ENCODE measurements at places on chromosomes 3 and 15.

DNA sequence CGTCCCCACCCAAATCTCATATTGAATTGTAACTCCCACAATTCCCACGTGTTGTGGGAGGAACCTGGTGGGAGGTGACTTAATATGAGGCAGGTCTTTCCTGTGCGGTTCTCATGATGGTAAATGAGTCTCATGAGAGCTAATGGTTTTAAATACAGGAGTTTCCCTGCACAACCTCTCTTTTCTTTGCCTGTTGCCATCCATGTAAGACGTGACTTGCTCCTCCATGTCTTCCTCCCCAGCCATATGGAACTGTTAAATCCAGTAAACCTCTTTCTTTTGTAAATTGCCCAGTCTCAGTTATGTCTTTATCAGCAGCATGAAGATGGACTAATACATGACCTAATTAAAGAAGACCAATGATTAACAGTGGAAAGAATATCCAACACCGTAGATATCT, 56.6 kb downstream of the SSR3 start:
- DNase-seq: no peak

DNA sequence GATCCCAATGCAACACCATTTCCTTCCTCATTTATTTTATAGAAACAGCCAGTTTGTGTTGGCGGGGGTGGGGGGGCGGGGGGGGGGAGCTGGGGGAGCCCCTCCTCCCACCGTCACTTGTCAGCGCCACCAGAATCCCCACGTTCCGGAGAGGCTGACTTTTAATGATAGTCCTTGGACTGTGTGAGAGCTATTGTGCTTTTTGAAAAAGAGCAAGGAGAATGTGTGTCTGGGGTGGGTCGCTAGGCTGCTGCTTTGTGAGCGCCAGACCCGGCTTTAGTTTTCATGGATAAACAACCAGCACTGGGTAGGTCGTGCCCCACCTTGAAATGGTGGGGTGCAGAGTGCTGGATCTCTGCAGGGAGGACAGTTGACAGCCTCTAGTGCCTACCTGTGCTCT, 135.0 kb upstream of the ONECUT1 start:
- no peak for DNase-seq

DNA sequence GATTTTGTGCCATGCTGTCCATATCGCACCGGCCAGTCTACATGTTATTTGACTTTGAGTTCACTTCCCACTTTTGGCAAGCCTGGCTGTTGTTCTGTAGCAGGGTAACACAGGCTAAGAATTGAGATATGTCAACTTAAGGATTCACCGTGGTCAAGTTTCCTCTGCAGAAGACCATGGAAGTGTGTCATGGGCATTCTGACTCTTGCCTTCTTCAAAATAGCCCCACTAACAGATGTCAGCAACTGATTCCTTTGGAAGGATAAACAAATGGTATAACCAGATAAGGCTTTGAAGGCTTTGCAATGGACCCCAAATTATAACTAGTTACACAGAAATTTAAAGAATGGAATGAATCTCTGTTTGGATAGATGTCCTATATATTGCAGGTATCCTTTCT, 20.1 kb upstream of the CD47 start:
- no peak for DNase-seq

DNA sequence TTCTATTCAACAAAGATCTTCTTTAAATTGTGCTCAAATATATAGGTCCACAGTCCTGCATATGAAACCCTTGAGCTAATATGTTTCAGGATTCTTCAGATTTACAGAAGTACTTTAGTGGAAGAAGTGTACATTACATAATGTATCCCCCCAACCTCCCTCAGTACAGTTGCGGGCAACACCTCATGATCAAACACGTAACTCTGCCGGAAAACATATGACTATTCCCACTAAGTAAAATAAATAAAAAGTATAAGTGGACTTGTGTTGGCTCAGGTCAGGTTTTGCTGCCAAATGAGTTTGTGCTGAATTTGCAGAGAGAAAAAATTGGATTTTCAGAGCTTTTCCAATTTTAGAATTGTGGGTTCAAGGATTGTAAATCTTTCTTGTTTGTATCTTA, 267.6 kb upstream of the MDFIC2 start:
- DNase-seq: no peak

DNA sequence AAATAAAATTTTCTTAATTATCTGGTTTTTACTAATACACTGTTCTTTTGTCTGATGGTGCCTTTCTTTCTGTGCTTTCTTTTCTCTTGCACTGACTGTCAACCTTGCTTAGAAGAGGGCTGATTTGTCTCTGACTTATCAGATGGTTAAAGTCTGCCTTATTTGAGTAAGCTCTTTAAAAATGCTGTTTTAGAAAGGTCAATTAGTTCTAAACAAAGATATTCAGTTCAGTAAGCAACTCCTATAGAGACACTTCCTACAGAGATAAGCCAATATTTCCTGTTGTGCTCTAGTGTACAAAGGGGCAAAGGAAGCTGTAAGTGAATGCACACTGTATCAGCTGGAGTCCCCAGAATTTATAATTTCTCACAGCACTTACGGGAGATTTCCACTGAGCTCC, 153.4 kb upstream of the TSPAN3 start:
- DNase-seq: no peak

DNA sequence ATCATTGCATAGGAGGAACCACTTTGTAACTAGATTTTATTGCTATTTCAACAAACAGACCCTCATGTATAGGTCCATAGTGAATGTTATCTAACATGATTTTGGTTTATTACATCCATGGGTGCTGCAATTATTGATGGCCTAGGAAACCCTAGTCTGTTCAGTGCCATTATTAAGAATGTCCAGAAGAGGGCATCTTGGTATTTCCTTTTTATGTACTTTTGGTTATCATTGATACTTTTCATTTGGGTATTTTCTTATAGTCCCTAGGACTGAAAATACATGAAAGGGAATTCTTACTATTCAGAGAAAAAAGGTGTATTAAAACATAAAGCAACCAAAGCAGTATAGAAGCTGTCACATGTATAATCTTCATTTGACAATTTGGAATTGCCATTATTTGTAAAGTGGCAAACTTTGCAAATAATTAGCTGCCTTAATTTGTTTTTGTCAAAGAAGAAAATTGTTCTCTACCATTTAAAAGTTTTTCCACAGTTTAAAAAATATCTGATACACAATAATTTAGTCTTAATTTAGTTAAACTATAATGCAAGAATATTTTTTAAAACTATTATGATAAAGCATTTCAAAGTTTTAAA, 48.7 kb downstream of the CNOT10 start:
- no peak for DNase-seq

DNA sequence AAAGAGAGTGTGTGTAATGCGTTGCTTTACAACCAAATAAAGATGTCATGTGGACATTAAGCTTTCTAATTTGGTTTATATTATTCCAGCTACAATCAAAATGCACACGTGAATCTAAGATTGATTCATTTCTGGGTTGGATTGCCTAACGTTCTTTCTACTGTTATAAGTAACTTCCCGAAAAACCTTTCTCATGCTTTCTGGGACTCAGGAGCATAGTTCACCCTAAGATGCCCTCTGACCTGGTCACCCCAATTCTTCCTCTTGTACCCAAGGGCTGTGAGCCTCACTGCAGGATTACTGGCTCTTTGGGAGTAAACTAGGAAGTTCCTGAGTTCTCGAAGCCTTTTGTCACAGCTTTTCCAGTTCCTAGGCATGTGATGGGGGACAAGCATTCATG, 12.7 kb upstream of the LMCD1 start:
- no peak for DNase-seq

GRCh38 chr3:158167737-158168557, 58.1 kb downstream of the RSRC1 start:
- DNase-seq: no peak

GRCh38 chr3:52845691-52846431, 11.0 kb upstream of the MUSTN1 start:
- no peak for DNase-seq

- DNase-seq: no peak
Observed at GRCh38 chr3:149424918-149425317, 47.5 kb upstream of the TM4SF1 start.

DNA sequence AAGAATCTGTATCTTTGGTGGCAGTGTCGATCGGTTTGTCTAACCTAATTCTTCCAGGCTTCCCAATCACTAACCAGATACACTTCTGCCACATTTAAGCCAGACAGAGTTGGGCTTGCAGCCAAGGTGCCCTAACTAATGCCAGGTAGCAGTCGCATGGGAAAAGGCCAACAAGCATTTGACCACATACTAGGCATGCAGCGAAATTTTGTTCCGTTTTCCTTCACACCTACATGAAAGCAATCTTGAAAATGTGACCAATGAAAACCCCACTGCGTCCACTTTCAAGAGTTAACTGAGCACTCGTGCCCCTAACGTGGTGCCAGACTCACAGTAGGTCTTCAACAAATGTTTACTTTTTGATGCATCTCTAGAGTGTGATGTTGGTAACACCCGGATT, 192.2 kb upstream of the TPM1 start:
- no peak for DNase-seq

GRCh38 chr15:62758952-62759349, 283.6 kb upstream of the TPM1 start:
- no peak for DNase-seq

GRCh38 chr3:150330872-150331271, 77.2 kb upstream of the TSC22D2 start:
- DNase-seq: no peak
